ENCODE measurements at places on chromosomes 3 and 15. TPM values are rescaled to one million over a fixed set of nuclear protein-coding genes. Genes with fewer than 3 reads are reported as not detected.

The SLMAP gene
- 57.2 TPM for total RNA-seq

The CNTN6 gene
- not detected for total RNA-seq

The CMSS1 gene
- total RNA-seq, result 39.3 TPM

The GADL1 gene
- total RNA-seq, result 1.1 TPM

The GOLGA8S gene
- 0.07 TPM for total RNA-seq

The TGM5 gene
- not detected for total RNA-seq

The VPS39 gene
- 72.9 TPM for total RNA-seq

The SLC51A gene
- not detected for total RNA-seq

The AGBL1 gene
- not detected for total RNA-seq

The BBS4 gene
- total RNA-seq, result 8.9 TPM

The RASL12 gene
- total RNA-seq, result not detected

The ALS2CL gene
- 5.3 TPM for total RNA-seq

The INAFM2 gene
- total RNA-seq, result 24.2 TPM

The C3orf22 gene
- not detected for total RNA-seq

The SLC6A11 gene
- not detected for total RNA-seq

The PLSCR2 gene
- not detected for total RNA-seq

The ATP13A4 gene
- not detected for total RNA-seq

The DNAJB8 gene
- total RNA-seq, result not detected

The FBLN2 gene
- total RNA-seq, result 0.22 TPM

The POLR2M gene
- 49.8 TPM for total RNA-seq

The TTC23 gene
- total RNA-seq, result 23.8 TPM

The KNL1 gene
- 107 TPM for total RNA-seq

The KBTBD8 gene
- total RNA-seq, result 6.0 TPM

The PLSCR5 gene
- not detected for total RNA-seq

The OSBPL10 gene
- total RNA-seq, result 54.9 TPM

The ZKSCAN7 gene
- total RNA-seq, result 0.66 TPM

The MNS1 gene
- 1.6 TPM for total RNA-seq

The GLDN gene
- not detected for total RNA-seq

The SGO1 gene
- total RNA-seq, result 26.0 TPM

The NANOGP8 gene
- total RNA-seq, result not detected

The PLCB2 gene
- total RNA-seq, result 0.40 TPM

The MESP1 gene
- 0.36 TPM for total RNA-seq

The DYNC1LI1 gene
- 56.9 TPM for total RNA-seq

The SCAANT1 gene
- total RNA-seq, result not detected

The SEMA4B gene
- 8.5 TPM for total RNA-seq

The IMPG2 gene
- 0.50 TPM for total RNA-seq

The ARMC8 gene
- 81.4 TPM for total RNA-seq

The GRAMD1C gene
- total RNA-seq, result 32.2 TPM

The CHRNA3 gene
- not detected for total RNA-seq

The CAMK1 gene
- 43.8 TPM for total RNA-seq

The KNG1 gene
- total RNA-seq, result not detected

The RAD51 gene
- 12.1 TPM for total RNA-seq

The SEMA3B gene
- 0.40 TPM for total RNA-seq

The CLDN16 gene
- not detected for total RNA-seq

The CCDC191 gene
- total RNA-seq, result 2.1 TPM

The GABRB3 gene
- total RNA-seq, result 0.57 TPM

The SI gene
- total RNA-seq, result not detected

The GOLGA8H gene
- 1.4 TPM for total RNA-seq

The CPN2 gene
- total RNA-seq, result not detected

Measured in thoracic aorta endothelial cell (primary cell).